ENCODE measurements at places on chromosomes 1 and 21.

DNA sequence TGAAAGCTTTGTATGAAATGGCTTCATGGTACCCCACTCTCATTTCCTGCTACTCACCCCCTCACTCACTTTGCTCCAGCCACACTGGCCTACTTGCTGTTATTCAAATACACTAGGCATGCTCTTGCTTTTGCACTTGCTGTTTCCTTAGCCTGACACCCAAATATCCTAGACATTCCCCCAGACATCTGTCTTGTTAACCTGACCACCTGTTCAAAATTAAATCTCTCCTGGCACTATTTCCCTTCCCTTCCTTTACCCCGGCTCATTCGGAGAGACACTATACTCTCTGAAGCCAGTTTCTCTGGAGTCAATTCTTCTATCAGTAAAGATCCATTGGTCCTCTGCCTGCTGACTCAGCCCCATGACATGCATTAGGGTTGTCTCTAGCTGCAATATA, 306.0 kb upstream of the SGIP1 start:
- no peak overlapping the region for H3K27ac ChIP-seq
- H3K36me3 ChIP-seq: no peaks in the 10 kb centered on the region
- DNase-seq: no peak
- H3K4me1 ChIP-seq: no peaks in the 10 kb centered on the region
- no peak overlapping the region for H3K4me3 ChIP-seq
- no peaks in the 10 kb centered on the region for H3K27me3 ChIP-seq

- no peaks in the 10 kb centered on the region for H3K27me3 ChIP-seq
- peak overlapping the region; percentile 16 for H3K27ac ChIP-seq
- peaks cover 39% of the 10 kb centered on the region for H3K4me1 ChIP-seq
- H3K36me3 ChIP-seq: no peaks in the 10 kb centered on the region
- no peak for DNase-seq
These were observed 43.9 kb downstream of the TGFBR3 start for GRCh38 chr1:91842056-91842455.

GRCh38 chr1:187645651-187646050, 816.9 kb downstream of the PLA2G4A start:
- DNase-seq: no peak
- H3K27me3 ChIP-seq: no peaks in the 10 kb centered on the region
- H3K4me1 ChIP-seq: no peaks in the 10 kb centered on the region
- H3K36me3 ChIP-seq: no peaks in the 10 kb centered on the region
- no peak overlapping the region for H3K27ac ChIP-seq
- no peak overlapping the region for H3K4me3 ChIP-seq

DNA sequence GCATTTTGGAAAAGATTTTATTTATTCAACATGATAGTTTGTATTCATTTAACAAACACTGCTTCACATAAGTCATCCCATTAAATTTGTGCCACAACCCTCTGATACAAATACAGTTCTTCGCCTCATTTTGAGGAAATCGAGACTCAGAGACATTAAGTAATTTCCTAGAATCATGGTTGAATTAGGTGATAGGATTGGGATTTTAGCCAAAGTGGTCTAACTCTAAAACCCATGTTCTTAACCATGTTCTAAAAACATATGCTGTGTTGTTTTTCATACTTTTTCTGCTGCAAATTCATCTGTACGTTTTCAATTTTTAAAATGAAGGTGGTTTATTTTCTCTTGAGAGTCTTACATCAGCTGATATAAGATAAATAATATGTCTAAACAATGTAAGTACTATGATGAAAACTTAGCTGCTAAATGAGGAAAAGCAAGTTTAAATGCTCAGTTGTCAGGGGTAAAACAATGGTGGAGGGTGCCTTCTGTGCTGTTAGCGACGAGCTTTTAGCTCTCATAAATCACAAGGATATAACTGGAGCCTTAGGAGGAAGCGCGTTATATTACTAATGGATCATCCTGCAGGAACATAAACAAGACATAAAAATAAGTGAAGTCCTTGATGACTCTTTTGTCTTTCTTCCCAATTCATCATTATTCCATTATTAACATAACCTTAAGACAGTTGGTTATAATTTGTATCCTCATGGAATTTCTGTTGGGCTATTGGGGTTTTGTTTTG, 97.7 kb downstream of the CACHD1 start:
- H3K4me3 ChIP-seq: no peak overlapping the region
- peaks cover 2% of the 10 kb centered on the region for H3K27me3 ChIP-seq
- no peak overlapping the region for H3K27ac ChIP-seq
- H3K4me1 ChIP-seq: no peaks in the 10 kb centered on the region

GRCh38 chr1:3174487-3175247, 105.7 kb downstream of the PRDM16 start:
- H3K4me1 ChIP-seq: peaks cover 14% of the 10 kb centered on the region
- no peak overlapping the region for H3K27ac ChIP-seq
- no peaks in the 10 kb centered on the region for H3K36me3 ChIP-seq
- H3K4me3 ChIP-seq: no peak overlapping the region
- no peak for DNase-seq

- H3K36me3 ChIP-seq: no peaks in the 10 kb centered on the region
- H3K4me1 ChIP-seq: no peaks in the 10 kb centered on the region
- peaks cover 3% of the 10 kb centered on the region for H3K27me3 ChIP-seq
These were observed 39.6 kb downstream of the NUF2 start for GRCh38 chr1:163361123-163361934.

DNA sequence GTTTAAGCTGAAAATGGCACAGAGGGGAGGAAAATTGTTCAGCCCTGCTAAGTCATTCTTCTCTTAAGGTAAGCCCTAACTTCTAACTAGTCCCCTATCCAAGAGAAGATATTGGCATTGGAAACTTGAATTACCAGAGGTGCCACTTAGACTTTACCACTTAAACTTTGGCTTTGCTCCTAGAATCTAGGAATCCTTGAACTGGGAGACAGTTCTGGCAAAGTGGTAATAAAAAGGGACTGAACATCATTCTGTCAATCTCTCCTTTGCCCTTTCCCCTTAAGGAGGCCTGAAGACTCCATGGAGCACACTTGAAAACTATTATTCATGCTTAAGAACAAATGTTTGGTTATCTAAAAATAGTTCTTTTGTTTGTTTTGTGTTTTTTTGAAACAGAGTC, 8.4 kb downstream of the ATP1A4 start:
- no peak overlapping the region for H3K4me3 ChIP-seq
- no peak for DNase-seq
- no peaks in the 10 kb centered on the region for H3K36me3 ChIP-seq
- no peaks in the 10 kb centered on the region for H3K27me3 ChIP-seq
- H3K27ac ChIP-seq: no peak overlapping the region
- peaks cover 7% of the 10 kb centered on the region for H3K4me1 ChIP-seq

DNA sequence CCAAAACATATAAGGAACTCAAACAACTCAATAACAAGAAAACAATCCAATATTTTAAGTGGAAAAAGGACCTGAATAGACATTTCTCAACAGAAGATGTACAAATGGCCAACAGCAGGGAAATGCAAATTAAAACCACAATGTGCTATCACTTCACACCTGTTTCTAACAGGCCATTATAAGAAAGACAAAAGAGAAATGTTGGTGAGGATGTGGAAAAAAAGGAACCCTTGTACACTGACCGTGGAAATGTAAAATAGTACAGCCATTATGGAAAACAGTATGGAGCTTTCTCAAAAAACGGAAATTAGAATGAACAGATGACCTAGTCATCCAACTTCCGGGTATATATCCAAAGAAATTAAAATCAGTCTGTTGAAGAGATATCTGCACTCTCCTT, 37.8 kb upstream of the CD2 start:
- no peaks in the 10 kb centered on the region for H3K36me3 ChIP-seq
- no peak for DNase-seq
- no peak overlapping the region for H3K4me3 ChIP-seq
- no peak overlapping the region for H3K27ac ChIP-seq
- H3K27me3 ChIP-seq: no peaks in the 10 kb centered on the region
- peaks cover 2% of the 10 kb centered on the region for H3K4me1 ChIP-seq

- H3K4me3 ChIP-seq: peak overlapping the region; percentile 63
- H3K4me1 ChIP-seq: peaks cover 22% of the 10 kb centered on the region
- no peaks in the 10 kb centered on the region for H3K36me3 ChIP-seq
- no peaks in the 10 kb centered on the region for H3K27me3 ChIP-seq
- DNase-seq: no peak
These were observed 506 bp upstream of the SRP9 start for GRCh38 chr1:225777058-225777582.

GRCh38 chr1:40059338-40059959, 18.9 kb downstream of the CAP1 start:
- H3K27ac ChIP-seq: peak overlapping the region; percentile 55
- H3K4me1 ChIP-seq: peaks cover 71% of the 10 kb centered on the region

DNA sequence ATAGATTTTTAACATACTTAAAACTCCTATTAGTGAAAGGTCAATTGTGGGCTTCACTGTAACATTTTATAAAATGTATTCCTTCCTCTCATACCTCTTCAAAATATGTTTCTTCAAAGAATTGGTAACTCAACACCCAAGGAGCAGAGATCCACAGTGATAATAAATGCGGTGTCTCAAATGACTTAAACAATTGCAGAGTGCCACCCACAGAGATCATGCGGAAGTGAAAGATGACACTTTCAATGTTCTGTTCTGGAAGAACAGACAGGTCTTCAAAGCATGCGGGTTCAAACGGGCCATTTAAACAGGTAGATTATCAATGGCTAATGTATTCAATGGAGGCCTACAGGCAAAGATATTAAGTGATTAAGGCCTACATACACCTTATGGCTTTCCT, 157.0 kb upstream of the GREM2 start:
- no peaks in the 10 kb centered on the region for H3K4me1 ChIP-seq
- H3K27ac ChIP-seq: no peak overlapping the region
- H3K36me3 ChIP-seq: no peaks in the 10 kb centered on the region
- no peak for DNase-seq

- no peak overlapping the region for H3K27ac ChIP-seq
- H3K27me3 ChIP-seq: no peaks in the 10 kb centered on the region
- no peak overlapping the region for H3K4me3 ChIP-seq
- DNase-seq: no peak
- H3K36me3 ChIP-seq: no peaks in the 10 kb centered on the region
These were observed 376.9 kb downstream of the USH2A start for GRCh38 chr1:216046336-216046735.

- peak overlapping the region; percentile 12 for H3K4me3 ChIP-seq
- DNase-seq: peak; percentile 19
- no peaks in the 10 kb centered on the region for H3K36me3 ChIP-seq
- no peaks in the 10 kb centered on the region for H3K27me3 ChIP-seq
These were observed 65.7 kb downstream of the MAP3K7CL start for GRCh38 chr21:29195981-29196669.

- no peak for DNase-seq
- H3K4me3 ChIP-seq: no peak overlapping the region
- H3K4me1 ChIP-seq: peaks cover 35% of the 10 kb centered on the region
- H3K27ac ChIP-seq: peak overlapping the region; percentile 63
- H3K36me3 ChIP-seq: peaks cover 13% of the 10 kb centered on the region
These were observed 55.2 kb downstream of the SLC9A1 start for GRCh38 chr1:27099587-27100334.

DNA sequence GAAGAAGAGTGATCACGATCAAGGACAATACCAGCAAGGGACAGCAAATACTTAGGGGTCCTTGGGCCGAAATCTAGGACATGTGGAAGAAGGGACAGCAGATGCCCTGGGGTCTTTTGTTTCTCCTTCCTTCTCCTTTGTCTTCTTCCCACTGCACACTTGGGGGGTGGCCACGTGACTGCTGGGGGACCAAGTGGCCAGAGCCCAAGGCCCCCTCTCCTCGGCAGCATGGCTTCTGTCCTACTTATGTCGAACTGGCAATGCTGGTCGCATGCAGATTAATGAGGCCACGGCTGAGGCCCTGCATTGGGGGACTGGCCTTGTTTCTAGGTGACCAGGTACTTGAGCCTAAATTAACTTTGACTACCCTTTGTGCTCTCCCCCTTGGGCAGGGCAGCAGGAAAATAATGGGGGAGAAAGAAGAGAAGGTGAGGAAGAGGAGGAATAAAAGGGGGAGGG, 83.0 kb downstream of the GRIK3 start:
- H3K27ac ChIP-seq: no peak overlapping the region
- H3K27me3 ChIP-seq: no peaks in the 10 kb centered on the region
- no peak for DNase-seq

GRCh38 chr21:43609501-43610340, 49.6 kb downstream of the HSF2BP start:
- no peak for DNase-seq
- no peak overlapping the region for H3K4me3 ChIP-seq
- H3K27me3 ChIP-seq: no peaks in the 10 kb centered on the region
- H3K36me3 ChIP-seq: no peaks in the 10 kb centered on the region
- no peak overlapping the region for H3K27ac ChIP-seq
- no peaks in the 10 kb centered on the region for H3K4me1 ChIP-seq

DNA sequence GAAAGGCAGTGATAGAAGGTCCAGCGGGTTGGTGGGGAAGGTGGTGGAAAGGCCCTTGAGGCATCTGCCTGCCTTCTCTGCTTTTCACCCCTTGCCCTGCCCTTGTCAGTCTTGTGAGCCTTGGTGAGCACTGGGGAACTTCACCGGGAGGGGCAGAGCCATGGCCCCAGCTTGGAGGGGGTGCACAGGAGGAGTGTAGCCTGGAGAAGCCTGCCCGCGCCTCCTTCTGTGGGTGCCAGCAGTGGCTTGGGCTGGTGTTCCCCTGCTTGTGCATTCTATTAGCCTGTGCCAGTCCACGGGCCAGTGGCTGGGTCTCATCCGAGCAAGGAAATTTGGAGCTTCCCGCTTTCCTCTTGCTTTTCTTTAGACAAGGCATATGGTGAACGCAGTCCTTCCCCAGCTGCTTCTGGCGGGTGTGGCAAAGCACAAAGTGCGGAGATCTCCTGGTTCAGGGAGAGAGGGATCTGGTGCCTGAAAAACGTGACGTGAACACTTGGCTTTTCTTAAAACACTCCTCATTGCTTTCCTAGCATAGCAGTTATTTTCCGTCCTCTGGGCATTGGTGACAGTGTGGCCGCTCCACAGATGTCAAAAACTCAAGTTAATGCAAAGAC, 10.6 kb upstream of the B3GALT5 start:
- no peaks in the 10 kb centered on the region for H3K36me3 ChIP-seq
- no peaks in the 10 kb centered on the region for H3K4me1 ChIP-seq
- no peak overlapping the region for H3K4me3 ChIP-seq
- H3K27me3 ChIP-seq: no peaks in the 10 kb centered on the region
- no peak overlapping the region for H3K27ac ChIP-seq

GRCh38 chr21:45478115-45478801, 64.0 kb downstream of the SLC19A1 start:
- peak overlapping the region; percentile 38 for H3K4me3 ChIP-seq
- H3K4me1 ChIP-seq: peaks cover 47% of the 10 kb centered on the region

- no peak overlapping the region for H3K27ac ChIP-seq
- H3K4me3 ChIP-seq: no peak overlapping the region
- no peaks in the 10 kb centered on the region for H3K4me1 ChIP-seq
- no peaks in the 10 kb centered on the region for H3K27me3 ChIP-seq
- H3K36me3 ChIP-seq: no peaks in the 10 kb centered on the region
These were observed 69.2 kb downstream of the PAPPA2 start for GRCh38 chr1:176531921-176532897.

GRCh38 chr1:8860738-8861516, 17.6 kb downstream of the ENO1 start:
- no peaks in the 10 kb centered on the region for H3K27me3 ChIP-seq
- DNase-seq: no peak
- H3K4me1 ChIP-seq: peaks cover 22% of the 10 kb centered on the region
- no peak overlapping the region for H3K27ac ChIP-seq
- H3K36me3 ChIP-seq: peaks cover 71% of the 10 kb centered on the region
